Hematopoietic multipotent progenitor cell treated with erythropoietin and hydrocortisone succinate and interleukin-3 and kit ligand, for 17 days (in vitro differentiated cells): ENCODE measurements at places on chromosomes 2 and 18.

GRCh38 chr18:9906481-9906880 is 7.3 kb upstream of the VAPA start:
- no peak for DNase-seq

- DNase-seq, result no peak
Observed at GRCh38 chr18:8826514-8826913, 121.2 kb downstream of the MTCL1 start.

DNA sequence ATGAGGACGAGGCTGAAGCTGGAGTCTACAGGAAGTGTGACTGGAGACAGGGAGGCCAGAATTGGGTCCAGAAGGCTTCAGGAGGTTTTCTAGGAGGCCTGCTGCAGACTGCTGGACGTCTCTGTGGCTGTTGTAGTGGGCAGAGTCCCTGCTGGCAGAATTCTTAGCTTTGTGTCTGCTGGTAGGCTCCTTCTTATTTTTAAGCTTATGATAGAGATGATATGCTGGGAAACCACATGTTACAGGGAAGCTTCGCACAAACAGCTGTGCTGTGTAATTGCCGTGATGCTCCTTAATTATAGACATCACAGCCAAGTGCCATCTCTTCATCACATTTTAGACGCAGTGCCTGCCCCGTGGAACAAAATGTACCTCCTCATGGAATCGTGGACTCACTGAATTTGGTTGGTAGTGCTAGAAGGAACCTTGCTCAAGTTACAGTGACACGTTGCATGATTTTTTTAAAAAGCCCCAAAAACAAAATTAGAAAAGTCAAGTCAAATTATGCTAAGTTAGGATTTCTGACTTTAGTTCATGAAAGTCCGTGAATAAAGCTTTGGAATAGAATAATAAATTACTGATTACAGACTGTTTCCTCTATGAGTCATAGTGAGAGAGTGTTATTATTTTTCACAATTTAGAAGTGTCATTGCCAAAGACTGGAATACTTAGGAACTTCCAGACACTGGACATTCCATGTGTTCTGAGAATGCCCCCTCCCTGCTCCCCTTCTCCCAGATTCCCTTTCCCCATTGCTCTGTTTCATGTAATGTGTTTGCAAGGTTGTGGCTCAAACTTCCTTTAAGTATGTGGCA is 144.1 kb downstream of the FHOD3 start:
- no peak for DNase-seq

DNA sequence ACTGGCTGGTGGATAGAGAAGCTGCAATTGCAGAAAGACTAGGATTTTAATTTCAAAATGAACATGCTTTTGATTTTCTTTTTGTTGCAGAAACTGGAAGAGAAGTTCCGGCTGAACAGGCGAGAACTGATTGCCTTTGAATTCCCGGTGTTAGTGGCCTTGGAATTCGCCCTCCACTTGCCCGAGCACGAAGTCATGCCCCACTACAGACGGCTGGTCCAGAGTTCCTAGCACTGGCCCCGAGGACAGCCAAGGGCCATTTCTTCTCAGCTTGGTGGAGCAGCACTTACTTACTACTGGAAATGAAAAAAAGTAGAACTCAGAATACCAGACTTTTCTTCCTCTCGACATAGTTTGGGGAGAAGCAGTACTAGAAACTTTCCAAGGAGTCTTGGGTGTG is 121.9 kb downstream of the CABLES1 start:
- DNase-seq, result no peak
